ENCODE measurements at places on chromosomes 5 and 9.
A peak's percentile ranks its signal among the peaks of the same experiment; 100 is the strongest.

DNA sequence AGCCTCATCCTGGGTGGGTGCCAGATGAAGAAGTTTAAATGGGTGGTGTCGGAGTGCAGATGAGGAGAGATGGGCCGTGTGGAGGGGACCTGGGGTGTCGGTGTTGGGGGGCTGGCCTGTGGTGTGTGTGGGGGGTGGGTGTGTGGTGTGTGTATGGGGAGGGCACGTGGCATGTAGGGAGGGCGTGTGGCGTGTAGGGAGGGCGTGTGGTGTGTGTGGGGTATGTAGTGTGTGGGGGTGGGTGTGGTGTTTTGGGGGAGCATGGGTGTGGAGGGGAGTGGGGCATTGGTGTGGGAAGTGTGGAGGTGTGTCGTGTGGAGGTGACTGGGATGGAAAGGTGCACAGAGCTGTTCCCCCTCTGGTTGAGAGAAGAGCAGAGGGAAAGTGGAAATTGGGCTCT lies 34.5 kb downstream of the SLC46A2 start:
- no peak for DNase-seq

DNA sequence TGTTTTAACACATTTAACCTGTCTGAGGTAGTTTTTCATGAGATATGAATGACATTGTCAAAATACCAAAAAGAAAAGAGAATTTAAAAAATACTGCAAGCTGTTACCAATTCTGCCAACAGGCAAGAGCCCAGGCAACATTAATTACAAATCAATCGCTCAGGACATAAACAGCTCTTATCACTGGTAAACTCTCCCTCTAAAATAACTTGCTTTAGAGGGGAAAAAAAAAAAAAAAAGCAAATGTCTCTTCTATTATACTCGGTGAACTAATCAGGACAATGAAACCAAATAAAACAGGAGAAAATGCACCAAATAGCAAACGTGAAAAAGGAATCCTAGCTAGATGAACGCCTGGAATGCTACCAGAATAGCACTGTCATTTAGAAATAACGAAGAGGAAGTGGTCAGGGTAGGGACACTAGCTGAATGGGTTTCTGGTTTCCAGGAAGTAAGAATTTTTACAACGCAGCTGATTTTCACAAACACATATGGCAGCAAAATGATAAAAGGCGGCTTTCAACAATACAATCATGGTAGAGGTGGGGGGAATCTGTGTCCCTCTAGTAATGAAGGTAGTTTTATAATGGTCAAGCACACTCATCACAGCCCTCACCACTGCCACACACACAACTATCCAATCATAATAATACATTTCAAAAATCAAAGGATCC lies 94.9 kb downstream of the DENND1A start:
- DNase-seq, result no peak

- no peak for DNase-seq
These were observed 97.9 kb upstream of the MPDZ start for GRCh38 chr9:13377171-13377925.

DNA sequence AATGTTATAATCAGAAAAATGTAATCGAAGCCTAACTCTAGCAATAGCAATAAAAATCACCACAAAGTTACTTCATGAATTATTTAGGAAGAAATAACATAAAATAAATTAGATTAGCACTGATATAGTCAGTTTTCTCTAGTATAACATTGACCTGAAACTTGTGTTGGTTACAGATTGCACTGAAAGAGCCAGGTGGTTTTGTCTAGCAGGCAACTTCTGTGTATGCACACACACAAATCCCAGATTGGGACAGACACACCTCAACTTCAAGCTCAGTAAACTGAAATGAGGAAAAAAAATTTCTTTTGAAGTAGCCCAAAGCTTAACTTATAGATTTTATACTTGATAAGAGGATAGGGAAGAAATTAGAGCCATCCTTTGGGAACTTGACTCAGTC lies 129.3 kb downstream of the EFNA5 start:
- DNase-seq, result no peak

DNA sequence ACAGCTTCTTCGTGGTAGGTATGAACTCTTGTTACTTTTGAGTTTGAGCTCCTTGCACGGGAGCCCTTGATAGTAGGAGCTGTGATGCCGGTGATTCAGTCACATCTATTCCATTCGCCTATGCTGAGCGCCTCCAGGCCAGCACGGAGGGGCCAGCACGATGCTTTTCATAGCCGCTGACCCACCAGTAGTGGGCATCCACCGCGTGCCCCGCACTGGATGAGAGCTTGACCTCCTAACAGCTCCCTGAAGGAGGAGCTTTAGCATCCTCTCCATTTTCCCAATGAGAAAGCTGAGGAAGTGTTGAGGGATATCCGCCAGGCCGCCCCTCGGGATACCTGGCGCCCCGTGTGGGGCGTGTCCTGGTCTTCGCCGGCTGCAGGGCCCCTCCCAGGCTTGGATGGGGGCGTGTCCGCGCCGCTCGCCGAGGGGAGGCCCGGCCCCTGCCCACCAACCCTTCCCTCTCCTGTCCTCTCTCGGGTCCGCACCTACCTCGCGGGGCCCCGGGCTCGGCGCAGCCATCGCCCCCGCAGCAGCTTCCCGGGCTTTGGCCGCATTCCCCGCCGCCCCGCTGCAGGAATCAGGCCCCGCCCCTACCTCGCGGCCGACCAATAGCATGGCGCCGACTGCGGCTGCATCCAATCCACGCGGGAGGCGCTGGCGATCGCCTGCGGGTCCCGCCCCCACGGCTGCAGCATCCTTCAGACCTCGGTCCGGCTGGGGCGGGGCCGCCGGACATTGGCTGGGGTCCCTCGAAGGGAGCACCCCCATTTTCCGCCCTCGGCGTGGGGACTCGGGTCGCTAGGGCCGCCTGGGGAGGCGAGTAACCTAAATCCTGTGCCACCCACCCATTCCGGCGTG lies at the start of gene PIP5KL1:
Gene PIP5KL1 (minus strand): TSS at position 547 of the 861 bp plus-strand sequence. CDS start 25 bp downstream, at position 522.
- DNase-seq, result no peak

GRCh38 chr5:936149-937144 lies 43.8 kb downstream of the TRIP13 start:
- no peak for DNase-seq

DNA sequence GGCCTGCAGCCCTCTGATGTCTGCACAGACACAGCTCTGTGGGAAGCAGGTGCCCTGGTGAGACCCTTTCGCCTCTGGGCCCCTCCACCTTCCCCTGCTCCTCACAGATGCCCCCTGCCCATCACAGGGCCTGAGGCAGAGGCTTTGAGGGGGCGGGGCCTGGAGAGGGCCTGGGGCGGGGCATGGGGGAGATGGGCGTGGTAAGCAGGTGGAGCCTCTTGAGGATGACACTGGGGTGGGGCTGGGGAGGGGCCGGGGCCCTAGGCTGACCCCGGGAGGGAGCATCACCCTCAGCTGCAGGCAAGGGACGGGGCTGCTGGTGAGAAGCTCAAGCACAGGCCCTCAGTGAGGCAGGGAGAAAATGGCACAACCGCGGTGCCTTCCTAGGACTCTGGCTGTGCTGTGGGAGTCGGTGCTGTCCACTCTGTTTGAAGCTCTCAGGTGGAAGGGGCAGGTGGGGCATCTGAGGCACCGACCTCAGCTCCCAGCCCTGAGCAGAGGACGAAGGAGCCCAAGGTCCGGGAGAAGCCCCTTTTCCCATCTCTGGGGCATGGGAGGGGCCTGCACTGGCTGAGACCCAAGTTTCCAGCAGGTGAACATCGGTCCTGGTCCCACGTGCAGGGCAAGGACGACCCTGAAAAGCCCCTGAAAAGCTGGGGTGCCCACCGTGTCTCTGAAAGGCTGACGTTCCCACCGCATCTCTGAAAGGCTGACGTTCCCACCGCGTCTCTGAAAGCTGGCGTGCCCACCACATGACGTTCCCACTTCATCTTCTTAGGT lies 17.5 kb upstream of the SLC9A3 start:
- DNase-seq, result no peak

DNA sequence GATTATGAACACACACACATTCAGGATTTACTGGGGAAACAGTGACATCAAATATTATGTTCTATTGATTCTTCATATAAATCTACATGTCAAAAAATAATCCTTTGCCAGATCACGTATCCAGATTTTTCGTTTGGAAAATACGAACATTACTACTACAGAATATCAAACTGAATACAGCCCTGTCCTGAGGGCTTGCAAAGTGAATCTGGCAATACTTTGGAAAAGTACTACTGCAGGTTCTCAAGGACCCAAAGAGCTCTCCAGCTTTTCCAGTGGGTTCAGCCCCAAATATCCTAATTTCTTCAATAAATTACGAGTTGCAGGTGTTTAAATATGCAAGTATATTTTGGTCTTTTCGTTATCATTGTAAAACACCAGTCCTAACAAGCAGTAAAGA lies 411 bp upstream of the NDUFS4 start:
- no peak for DNase-seq

- DNase-seq, result no peak
These were observed 11.0 kb downstream of the IFNA21 start for GRCh38 chr9:21155501-21155900.

GRCh38 chr9:69502671-69503301 lies 169.4 kb downstream of the APBA1 start:
- no peak for DNase-seq

GRCh38 chr5:147731431-147732290 lies 50.9 kb downstream of the JAKMIP2 start:
- no peak for DNase-seq

DNA sequence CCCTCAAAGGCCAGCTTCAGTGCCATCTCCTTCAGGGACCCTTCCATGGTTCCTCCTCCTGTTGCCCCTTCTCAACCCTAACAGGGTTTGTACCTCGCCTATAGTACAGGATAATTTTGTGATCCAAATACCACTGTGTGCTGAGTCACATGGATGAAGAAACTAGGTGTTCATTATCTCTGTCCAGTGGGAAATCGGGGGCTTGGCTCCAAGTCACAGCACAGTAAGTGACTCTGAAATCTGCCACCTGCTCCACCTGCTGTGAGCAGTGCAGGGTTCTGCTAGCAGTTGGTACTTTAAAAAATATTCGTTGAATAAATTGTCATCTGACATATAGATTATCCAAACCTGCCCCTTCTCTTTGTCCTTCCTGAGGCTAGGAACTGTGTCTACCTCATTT lies 123.2 kb upstream of the OTULINL start:
- DNase-seq, result no peak

DNA sequence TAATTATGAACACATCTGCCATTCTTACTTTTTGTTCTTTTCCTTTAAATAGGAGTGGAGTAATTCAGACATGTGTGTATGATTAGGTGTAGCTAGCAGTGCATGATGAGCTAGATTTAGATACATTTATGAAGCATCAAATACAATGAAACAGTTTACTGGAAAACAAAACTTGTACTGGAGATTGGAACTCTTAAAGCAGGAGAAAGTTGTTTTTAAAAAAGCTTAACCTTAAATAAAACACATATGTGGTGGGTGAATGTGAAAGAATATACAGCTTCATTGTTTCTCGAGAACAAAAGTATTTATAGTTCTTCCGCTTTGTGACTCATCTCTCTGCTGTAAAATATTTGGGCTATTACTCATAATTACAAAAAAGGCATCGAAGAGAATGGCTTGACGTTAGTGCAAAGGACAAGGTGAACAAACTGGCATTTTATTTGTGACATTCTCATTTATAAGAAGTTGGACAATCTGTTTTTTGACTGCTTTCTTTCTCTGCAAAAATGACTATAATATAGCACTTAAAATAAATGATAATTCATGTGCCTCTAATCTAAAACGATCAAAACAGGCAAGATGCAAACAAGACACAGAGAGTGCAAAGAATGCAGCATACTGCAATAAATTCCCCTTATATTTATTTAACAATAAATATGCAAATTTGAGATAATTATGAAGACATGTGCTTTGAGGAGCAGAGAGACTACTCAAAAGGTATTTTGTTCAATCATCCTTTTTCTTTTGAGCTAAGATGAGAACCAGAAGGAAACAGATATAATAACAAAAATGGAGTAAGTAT lies 478.8 kb downstream of the CETN3 start:
- DNase-seq, result no peak

DNA sequence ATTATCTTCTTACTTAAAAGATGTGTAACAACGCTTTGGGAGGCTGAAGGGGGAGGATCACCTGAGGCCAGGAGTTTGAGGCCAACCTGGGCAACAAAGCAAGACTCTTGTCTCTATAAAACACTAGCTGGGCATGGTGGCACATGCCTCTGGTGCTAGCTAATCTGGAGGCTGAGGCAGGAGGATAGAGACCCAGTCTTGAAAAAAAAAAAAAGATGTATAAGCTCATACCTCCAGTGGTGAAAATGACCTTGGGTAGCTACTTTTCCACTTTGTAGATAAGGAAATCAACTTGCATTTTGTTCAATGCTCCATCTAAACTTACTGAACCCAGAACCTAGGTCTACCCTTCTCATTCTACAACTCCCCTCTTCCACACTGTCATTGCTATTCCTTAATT lies 16.6 kb downstream of the ARRDC3 start:
- no peak for DNase-seq

DNA sequence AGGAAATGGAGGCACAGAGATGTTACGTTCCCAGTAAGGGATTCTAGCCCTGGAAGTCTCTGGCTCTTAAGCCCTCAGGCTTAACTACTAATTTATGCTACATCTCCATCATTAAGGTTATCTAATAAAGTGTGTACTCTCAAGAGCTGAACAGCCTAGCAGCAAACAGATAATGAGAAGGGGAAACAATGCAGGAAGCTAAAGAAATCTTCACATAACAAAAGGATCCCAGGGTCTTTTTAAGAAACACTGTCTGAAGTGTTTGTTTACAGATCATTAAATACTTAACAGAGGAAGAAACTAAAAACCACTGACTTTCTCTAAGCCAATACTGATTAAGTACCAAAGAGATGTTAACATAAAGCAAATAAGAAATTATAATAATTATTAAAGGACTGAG lies 129.0 kb downstream of the PAPPA start:
- DNase-seq, result no peak

DNA sequence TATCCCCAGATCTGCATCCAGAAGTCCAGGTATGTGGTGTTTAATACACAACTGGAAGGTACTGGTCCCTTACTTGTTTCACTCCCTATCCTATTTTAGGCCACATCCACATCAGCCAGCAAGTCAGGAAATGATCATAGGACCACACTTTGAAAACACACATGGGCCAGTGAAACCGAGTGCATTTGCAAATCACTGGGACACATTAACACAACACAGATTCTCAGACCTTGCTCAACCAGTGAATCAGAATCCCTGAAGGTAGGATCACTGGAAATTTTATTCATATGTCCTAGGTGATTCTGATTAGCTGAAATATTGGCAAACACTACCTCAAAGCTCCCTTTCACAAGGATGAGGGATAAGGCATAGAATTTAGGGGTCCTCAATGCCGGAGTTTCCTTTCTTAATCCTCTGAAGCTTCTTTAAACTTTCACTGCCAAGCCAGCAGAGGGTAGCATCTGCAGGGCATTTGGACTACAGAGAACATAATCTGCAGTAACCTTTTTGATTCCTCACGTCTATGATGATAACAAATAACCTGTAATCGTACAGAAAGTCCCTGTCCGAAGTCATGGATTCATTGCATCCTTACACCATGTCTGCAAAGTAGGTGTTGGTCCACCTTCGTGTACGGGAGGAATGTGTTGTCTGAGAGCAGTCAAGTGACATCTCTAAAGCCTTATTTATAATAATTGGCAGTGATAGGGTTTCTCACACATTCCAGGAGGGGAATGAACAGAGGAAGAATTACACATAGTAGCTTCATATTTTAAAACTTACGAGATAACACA lies 11.0 kb upstream of the ABLIM3 start:
- no peak for DNase-seq

- DNase-seq, result peak; percentile 28
These were observed 76.4 kb downstream of the EPB41L4B start for GRCh38 chr9:109244179-109245132.
